T-helper 17 cell (primary cell): ENCODE measurements at places on chromosomes 5 and 9. TPM values are rescaled to one million over a fixed set of nuclear protein-coding genes. Genes with fewer than 3 reads are reported as not detected.
A peak's percentile ranks its signal among the peaks of the same experiment; 100 is the strongest.

GRCh38 chr9:137241490-137242268 is 592 bp downstream of the TUBB4B start:
- H3K27ac ChIP-seq, result peak overlapping the region; percentile 91
- DNase-seq, result peak; percentile 38
- no peaks in the 10 kb centered on the region for H3K27me3 ChIP-seq
- peaks cover 19% of the 10 kb centered on the region for H3K4me1 ChIP-seq
- peak overlapping the region; percentile 97 for H3K4me3 ChIP-seq

DNA sequence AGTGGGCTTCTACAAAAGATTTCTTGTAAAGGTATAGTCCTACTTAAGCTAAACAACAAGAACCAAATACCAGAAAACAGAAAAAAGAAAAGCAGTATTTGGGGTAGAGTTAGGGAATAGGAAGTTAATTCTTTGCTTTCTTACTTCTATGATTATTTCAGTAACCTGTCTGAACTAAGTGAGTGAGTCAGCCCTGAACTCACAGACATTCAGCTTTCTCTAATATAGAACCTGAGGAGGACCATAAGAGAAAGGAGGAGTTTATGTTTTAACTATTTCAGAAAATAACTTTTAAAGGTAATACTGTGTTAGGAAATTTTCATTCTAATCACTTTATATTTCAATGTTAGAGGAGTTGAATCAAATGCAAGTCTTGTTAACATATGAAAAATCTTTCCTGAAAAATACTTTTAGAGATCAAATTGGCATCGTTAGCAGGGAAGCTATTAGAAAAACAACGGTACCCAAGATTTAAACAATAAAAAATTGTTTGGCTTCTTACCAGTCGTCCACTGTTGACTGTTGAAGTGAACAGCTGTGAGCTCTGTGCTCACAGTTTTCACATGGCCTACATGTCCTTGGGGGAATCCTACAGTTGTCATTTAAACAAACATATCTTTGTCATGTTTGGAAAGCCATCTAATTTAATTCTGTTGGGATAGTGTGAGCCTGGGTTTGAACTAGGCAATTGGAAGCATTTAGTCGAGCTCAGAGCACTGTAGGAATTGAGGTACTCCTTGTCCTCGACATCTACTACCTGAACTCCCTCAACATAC is 19.9 kb upstream of the ZFAND5 start:
- no peak for DNase-seq
- H3K4me3 ChIP-seq, result no peak overlapping the region
- H3K36me3 ChIP-seq, result peaks cover 4% of the 10 kb centered on the region

DNA sequence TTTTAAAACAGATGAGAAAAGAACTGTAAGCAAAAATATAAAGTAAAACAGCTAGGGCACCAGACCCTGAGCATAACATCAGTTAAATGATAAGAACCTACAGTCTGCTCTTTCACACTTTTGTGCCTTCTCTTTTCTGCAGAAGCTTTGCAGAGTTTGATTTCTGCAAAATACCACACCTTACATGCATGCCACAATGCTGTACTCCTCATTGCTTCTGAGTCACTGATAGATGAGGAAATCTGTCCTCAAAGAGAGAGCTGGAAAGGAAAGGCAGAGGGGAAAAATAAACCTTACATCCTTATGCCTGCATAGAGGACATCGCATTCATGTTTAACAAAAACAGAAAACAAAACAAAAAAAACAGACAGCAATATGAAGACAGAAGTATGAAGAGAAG is 142.9 kb downstream of the ATPSCKMT start:
- no peak overlapping the region for H3K4me3 ChIP-seq
- H3K36me3 ChIP-seq, result no peaks in the 10 kb centered on the region
- H3K27ac ChIP-seq, result no peak overlapping the region
- no peaks in the 10 kb centered on the region for H3K4me1 ChIP-seq

GRCh38 chr5:126831156-126831555 is 54.2 kb downstream of the LMNB1 start:
- no peak overlapping the region for H3K4me3 ChIP-seq
- no peak for DNase-seq
- H3K27me3 ChIP-seq, result no peaks in the 10 kb centered on the region
- H3K27ac ChIP-seq, result no peak overlapping the region
- H3K36me3 ChIP-seq, result peaks cover 18% of the 10 kb centered on the region
- peaks cover 8% of the 10 kb centered on the region for H3K4me1 ChIP-seq

DNA sequence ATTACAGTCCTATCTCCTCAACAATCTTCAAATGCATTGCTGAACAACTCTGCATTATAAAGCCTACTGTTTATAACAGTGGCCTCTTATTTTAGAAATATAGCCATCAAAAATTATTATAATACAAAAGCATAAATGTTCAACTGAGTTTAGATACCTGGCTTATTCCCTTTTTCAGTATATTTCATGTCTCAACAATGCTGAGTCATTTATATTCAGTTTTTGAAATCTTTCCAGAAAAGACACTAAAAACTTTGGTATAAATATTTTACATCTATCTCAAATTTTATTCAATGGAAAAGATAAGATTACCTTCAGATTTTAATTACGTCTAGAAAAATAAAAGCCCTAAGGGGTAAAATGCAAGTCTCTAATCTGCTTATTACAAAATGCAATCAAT is 37.9 kb downstream of the LURAP1L start:
- H3K27ac ChIP-seq, result no peak overlapping the region
- no peaks in the 10 kb centered on the region for H3K4me1 ChIP-seq
- no peaks in the 10 kb centered on the region for H3K36me3 ChIP-seq
- H3K4me3 ChIP-seq, result no peak overlapping the region
- no peaks in the 10 kb centered on the region for H3K27me3 ChIP-seq

- H3K36me3 ChIP-seq, result no peaks in the 10 kb centered on the region
- no peak overlapping the region for H3K27ac ChIP-seq
- no peaks in the 10 kb centered on the region for H3K4me1 ChIP-seq
- peaks cover 10% of the 10 kb centered on the region for H3K27me3 ChIP-seq
Observed at GRCh38 chr5:148541054-148541835, 113.1 kb downstream of the HTR4 start.

The FCN2 gene
- not detected for total RNA-seq

The BAAT gene
- not detected for total RNA-seq
